Caco-2 (cell line): ENCODE measurements at places on chromosomes 7 and 10.

DNA sequence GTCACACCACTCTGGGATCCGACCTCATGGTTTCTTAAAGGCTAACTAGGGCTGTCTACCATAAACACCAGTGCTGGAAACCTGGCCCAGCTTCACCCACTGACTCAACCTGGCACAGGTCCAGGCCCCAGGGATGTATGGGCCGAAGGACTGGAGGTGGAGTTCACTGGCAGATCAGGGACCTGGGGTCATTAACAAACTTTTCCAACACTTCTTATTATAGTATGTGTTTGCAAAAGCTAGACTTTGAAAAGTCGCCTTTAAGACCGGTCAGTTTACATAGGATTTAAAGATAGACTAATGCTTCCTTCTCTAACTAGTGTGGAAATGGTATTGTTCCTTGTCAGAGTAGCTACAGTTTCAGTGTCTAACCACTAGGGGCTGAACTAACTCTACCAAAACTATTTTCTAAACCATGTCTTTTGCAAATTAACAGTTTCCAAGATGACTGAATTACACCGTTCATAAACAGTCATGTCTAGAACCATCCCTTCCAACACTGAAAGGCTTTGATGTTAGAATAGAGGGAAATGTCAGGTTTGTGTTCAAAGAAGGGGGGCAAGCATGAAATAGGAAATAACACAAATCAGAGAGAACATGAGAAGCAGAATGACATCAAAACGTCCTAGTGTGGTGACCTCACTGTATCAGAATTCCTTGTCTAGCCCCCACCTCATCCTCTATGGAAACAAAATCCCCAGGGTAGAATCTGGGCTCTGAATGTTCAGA, 29.7 kb downstream of the STN1 start:
- DNase-seq, result no peak

DNA sequence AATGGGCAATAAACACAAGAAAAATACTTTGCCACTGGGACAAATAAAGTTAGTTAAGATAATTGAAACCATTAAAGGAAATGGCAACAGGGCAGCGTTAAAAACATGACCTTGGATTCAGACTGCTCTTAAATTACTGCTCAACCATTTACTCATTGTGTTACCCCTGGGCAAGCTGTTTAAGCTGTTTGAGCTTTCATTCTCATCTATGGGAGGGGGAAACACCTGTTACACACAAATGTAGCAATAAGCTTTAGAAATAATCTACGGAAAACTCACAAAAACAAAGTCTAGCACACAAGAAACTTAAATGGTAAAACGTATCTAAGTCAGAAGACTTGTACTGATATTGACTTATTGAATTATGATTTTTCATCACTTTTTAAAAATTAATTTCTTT, 137.1 kb downstream of the KMT2E start:
- no peak for DNase-seq

DNA sequence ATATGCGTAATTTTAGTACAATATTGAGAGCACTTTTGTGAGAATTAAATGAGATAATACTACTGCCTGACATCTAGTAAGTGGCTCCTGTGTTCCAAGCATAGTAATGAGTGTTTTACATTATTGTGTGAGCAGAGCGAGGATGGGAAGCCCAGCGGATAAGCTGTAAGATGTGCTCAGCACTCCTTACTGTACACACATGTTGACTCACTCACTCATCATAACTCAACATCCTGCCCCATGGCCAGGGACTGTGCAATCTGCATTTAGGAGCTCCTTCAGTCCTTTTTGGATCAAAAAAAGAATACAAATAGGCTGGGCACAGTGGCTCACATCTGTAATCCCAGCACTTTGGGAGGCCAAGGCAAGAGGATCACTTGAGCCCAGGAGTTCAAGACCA, 72.9 kb upstream of the NEBL start:
- DNase-seq, result no peak

DNA sequence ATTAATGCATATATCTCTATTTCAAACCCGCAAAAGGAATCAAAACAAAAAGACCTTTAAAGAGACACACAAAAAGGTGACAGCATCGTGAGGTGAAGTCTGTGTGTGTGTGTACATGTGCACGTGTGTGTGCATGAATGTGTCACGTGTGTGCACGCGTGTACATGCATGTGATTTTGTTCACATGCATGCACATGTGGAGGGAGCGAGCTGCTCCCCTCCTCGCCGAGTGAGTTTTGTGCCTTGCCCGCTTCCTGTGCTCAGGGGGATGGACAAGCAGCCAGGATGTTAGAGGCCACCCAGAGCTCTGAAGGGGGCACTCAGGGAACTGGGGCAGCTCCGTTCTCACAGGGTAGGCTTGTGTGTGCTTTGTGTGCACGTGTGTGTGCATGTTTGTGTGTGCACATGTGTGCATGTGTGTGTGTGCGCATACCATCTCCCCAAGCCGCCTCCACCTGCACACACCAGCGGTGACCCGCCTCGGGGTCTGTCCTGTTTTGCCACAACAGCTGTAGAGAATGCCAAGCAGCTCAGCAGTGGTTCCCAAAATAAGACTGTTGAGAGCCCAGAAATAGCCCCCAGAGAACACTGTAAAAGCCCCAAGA, 191.2 kb downstream of the PTPRN2 start:
- DNase-seq, result no peak

DNA sequence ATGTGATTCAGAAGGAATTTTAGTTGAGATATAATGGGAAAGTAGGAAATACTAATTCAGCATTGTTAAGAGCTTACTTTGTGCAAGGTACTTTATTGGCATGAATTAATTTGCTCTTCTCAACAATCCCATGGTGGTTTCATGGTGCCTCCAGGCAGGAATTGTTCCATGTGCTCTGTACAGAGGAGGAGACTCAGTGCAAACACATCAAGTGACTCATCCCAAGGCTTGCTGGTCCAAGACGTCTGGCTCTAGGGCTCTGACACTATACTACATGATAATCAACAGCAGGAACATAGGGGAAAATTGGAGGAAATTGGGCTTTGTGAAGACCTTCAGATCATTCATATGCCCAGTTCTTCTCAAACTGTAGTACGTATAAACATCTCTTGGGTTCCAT, 66.5 kb upstream of the PRKG1 start:
- DNase-seq, result no peak

- DNase-seq, result no peak
Observed at GRCh38 chr10:11035301-11035991, 17.8 kb downstream of the CELF2 start.

- peak; percentile 58 for DNase-seq
Observed at GRCh38 chr7:66076462-66077329, 1.1 kb downstream of the ASL start.

GRCh38 chr7:55498142-55498541, 74.2 kb downstream of the VOPP1 start:
- no peak for DNase-seq

DNA sequence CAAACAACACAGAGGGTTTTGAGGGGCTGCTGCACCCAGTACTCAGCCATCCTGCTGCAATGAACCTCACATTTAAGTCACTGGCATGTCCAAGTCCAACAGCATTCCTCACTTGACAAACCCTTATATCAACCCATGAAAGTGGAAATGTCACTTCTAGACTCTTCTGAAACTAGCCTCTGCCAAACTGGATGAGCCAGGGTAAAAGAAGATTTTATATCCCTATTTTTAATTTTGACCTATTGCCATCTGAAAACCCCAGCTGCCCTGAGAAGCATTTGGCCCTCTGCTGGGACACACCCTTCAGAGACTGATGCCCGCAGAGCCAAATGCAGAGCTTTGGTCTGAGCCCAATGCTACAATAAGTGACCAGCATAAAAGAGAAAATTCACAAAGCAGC, 201.1 kb downstream of the ANK3 start:
- no peak for DNase-seq

DNA sequence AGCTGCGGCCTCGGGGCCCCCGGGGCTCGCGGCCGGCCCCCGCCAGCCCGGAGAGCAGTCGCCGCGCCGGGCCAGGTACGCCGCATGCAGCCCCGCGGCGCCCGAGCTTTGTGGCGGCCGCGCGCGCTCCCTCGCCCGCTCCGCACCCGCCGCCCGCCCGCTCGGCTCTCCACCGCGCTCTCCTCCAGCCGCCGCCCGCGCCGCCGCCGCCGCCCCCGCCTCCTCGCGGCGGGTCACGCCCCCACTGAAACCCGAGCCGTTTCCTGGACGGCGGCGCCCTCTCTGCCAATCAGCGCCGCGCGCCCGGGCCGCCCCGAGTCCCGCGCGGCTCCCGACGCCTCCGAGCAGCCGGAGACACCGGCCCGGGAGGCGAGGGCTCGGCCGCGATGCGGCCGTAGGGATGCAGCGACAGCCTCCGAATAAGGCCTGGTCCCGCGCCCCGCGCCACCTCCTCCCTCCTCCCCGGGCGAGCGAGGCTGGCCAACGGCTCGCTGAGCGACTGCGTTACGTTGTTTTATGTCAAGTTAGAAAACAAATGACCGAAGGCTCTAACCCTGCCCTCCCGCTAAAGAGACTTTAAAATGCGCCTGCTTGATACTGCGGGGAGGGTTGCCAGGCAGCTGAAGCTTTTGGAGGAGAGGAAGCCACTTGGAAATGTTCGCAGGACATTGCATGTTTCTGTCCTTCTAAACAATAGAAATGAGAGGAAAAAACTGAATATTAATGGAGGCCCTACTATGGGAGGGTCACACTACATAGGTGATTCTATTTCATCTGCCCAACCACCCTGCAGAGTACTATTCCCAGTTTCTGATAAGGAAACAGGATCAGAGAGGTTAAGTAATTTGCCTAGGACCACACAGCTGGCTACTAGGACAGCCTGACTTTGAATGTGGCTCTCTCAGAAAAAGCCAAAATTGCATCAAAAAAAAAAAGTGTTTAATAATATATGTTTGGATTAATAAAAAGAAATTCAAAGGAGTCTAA, at the start of gene FGFR2:
Gene FGFR2 (minus strand): TSS at position 182 of the 987 bp plus-strand sequence. CDS start 4,627 bp downstream, outside the sequence.
- DNase-seq, result peak; percentile 88

GRCh38 chr7:127938588-127938987, 92.6 kb downstream of the LRRC4 start:
- no peak for DNase-seq

DNA sequence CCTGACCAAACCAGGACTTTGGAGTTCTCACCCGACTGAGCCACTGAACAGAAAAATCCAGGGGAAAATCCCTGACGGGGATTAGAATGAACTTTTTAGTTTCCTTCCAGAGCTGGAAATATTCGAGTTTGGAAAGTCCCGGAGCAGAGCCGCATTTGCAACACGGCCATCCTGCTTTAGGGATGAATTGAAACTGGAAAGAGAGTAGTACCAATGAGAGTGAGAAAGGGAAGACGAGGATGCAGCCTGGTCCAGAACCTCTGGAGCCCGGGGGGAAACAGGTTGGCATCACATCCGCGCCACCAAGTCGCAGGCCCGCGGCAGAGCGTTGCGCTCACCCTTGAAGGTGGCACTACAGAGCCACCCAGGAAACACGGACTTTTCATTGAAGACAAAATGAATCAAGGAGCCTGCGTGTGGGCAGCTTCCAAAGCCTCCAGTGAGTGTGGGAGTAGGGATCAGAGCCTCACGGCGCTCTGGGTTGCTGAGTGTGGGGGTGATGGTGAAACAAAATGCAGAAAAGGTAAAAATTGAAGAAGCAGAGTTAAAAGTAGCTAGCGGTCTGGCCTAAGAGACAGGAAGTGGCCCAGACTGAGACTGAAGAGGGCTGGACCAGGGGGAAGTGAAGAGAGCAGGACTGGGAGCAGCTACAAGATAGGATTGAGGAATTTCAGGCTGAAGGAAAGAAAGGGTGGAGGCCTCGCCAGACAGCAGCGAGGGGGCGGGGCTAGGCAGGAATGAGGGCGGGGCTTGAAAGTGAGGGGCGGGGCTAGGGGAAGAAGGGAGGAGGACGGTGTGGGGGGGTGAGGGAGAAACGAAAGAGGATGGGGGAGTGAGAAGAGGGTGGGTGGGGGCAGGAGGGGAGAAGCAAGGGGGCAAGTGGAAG, 1.8 kb downstream of the SMURF1 start:
- DNase-seq, result peak; percentile 53

DNA sequence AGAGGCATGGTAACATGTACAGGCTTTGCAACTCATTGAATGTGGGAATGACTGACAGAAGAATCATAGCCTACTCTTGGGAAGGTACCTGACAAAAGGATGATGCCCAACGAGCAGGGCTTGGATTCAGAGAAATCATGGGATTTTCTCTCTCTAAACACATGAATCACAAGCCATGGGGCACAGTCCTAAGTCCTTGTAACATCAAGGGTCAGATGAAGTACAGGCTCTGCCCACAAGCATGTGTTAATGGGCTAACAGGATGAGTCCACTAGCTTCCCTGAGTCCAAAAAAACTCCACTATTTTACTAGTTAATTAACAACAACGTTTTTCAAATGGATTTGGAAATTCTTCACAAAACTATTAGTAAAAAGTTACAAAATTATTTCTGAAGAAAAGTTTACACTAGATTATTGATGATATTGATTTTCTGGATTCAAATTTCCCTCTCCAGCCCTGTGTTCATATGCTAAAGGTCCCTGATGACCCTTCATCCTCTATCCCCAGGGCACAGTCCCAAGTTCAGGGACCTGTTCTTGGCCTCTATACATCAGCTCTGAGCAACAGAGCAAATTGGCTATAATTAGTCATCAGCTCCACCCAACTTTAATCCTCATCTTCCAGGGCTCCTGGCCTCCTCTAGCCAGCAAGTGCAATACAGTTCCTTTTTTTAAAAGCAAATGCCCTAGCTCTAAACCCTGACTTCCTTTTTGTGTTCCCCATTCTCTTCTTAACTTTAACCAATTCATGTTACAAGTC, 99.8 kb downstream of the GSAP start:
- no peak for DNase-seq

- no peak for DNase-seq
Observed at GRCh38 chr7:103687272-103687671, 241.3 kb upstream of the SLC26A5 start.

- no peak for DNase-seq
Observed at GRCh38 chr10:88150339-88150738, 286.9 kb downstream of the PTEN start.

DNA sequence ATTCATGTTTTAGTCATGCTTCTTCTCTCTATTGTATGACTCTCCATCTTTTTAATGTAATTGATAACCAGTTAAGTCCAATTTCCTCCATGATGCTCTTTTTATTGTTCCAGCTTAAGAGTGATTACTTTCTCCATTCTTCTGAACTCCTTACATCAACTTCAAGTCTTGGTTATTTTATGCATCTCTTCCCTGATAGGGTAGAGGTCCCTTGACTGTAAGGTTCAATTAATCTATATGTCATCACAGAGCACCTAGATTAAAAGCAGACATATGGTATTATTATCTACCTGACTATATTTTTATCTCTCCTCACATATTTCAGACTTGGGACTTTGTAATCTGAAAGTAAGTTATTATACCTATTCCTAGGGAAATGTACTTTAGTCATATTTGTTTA, 853.1 kb downstream of the REEP3 start:
- no peak for DNase-seq

DNA sequence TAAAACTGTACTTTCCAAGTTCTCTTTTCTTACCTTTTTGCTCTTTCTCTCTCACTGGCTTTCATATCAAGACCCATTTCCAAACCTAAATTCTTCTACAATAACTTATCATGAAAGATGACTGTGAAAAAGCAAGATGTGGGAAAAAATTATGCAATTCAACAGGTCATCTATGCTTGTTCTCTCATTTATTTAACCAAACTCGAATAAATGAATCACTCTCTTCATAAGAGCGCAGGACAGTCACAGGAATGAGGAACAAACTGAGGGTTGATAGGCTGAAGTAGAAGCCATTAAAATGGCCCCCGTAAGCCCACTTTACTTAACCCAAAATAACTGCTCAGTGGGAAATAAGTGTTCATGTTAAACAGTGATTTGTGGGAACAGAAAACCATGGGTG, 1289.7 kb upstream of the SORCS1 start:
- DNase-seq, result no peak

- no peak for DNase-seq
Observed at GRCh38 chr10:100022403-100022802, 12.7 kb upstream of the DNMBP start.
